ENCODE measurements at places on chromosomes 1 and 21. TPM values are rescaled to one million over a fixed set of nuclear protein-coding genes. Genes with fewer than 3 reads are reported as not detected.

Gene RNU1-4
- total RNA-seq: 3,877 TPM

Gene KRTAP13-2
- total RNA-seq: not detected

Gene BARHL2
- not detected for total RNA-seq

Gene TIAM1
- total RNA-seq: 73.9 TPM

- H3K27ac ChIP-seq: no peak overlapping the region
- no peaks in the 10 kb centered on the region for H3K4me1 ChIP-seq
- no peaks in the 10 kb centered on the region for H3K36me3 ChIP-seq
- H3K4me3 ChIP-seq: no peak overlapping the region
Observed at GRCh38 chr1:12696658-12697057, 19.3 kb upstream of the AADACL3 start.

GRCh38 chr1:45254490-45254889 lies 48.1 kb upstream of the ZSWIM5 start:
- H3K27me3 ChIP-seq: no peaks in the 10 kb centered on the region

DNA sequence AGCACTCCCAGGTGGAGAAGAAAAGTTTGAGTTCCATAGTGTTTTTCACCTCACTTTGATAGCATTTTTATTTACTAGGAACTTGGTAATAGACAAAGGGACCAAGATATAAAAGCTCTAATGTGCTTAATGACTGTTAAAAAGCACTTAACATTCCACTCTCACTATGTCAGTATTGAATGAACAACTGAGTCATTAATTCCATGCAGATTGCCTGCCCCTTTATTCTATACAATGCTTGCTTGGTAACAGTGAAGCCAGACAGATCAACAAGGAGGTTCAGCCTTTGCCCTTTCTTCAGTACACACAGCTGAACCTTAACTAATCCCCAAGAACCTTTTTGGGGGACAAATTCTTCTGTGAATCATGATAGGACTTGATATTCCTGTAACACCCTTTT lies 425.5 kb downstream of the NUF2 start:
- H3K4me1 ChIP-seq: no peaks in the 10 kb centered on the region
- no peaks in the 10 kb centered on the region for H3K27me3 ChIP-seq
- H3K27ac ChIP-seq: no peak overlapping the region

DNA sequence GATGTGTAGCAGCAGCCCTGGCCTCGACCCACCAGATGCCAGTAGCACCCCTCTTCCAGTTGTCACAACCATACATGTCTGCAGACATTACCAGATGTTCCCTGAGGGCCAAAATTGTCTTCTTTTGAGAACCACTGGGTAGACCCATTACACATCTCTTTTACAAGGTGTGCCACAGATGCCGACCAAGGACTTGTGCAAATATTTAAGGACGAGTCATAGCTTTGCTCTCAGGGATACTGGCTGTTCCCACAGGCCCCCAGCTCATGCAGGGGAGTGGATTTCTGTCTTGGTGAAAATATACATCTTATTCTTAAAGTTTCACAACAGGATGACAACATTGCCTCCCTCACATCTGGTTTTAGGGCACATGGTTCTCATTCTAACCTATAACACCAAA lies 59.4 kb upstream of the ZBTB18 start:
- no peaks in the 10 kb centered on the region for H3K36me3 ChIP-seq
- no peaks in the 10 kb centered on the region for H3K27me3 ChIP-seq
- no peak for DNase-seq
- H3K4me3 ChIP-seq: no peak overlapping the region

- peak overlapping the region; percentile 1 for H3K27ac ChIP-seq
- peaks cover 34% of the 10 kb centered on the region for H3K4me1 ChIP-seq
- no peaks in the 10 kb centered on the region for H3K27me3 ChIP-seq
- H3K36me3 ChIP-seq: peaks cover 87% of the 10 kb centered on the region
- no peak overlapping the region for H3K4me3 ChIP-seq
Observed at GRCh38 chr1:206586501-206587445, 25.5 kb downstream of the EIF2D start.

DNA sequence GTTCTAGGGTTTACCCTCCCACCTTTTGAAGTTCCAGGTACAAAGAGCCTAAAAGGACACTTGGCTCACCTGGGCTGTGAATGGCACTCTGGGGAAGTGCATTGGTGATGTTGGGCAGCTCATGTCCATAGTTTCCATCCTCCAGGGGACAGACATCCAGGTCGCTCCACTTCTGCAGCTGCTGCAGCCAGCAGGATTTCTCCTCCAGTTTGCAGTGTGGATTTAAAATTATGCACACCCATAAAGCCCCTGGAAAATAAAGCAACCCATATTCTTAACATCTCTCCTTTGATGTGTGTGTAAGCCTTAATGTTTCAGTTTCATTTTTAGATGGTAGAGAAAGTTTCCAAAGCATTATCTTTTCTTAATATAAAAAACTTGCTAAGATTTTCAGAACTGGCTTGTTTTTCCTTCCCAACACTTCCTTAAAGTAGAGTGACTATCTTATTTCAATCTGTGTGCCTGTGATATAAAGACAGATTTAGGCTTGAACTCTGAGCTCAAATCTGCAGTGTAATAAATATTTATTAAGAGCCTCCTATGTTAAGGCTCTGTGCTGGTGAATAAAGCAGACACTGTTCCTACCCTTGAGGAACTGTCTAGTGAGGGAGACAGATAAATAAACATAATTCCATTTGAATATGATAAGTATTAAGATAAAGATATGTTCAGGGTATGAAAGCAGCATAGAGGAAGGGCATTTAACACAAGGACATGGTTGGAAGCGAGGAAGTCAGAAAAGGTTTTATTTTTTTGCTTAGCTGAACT lies 39.1 kb downstream of the UROD start:
- H3K4me3 ChIP-seq: peak overlapping the region; percentile 38
- no peaks in the 10 kb centered on the region for H3K36me3 ChIP-seq
- peak; percentile 40 for DNase-seq
- peaks cover 4% of the 10 kb centered on the region for H3K4me1 ChIP-seq
- peak overlapping the region; percentile 65 for H3K27ac ChIP-seq
- H3K27me3 ChIP-seq: no peaks in the 10 kb centered on the region

GRCh38 chr1:1324524-1325287 lies at the start of the genes CPTP and INTS11:
Gene CPTP, plus strand, starts transcription at chr1:1324802. Its CDS starts 2,109 bp downstream, at chr1:1326911.
Gene INTS11, minus strand, starts transcription at chr1:1324660. Its CDS starts 52 bp downstream, at chr1:1324608.
- peaks cover 43% of the 10 kb centered on the region for H3K36me3 ChIP-seq
- H3K4me3 ChIP-seq: peak within 1 kb of the TSS; percentile 77
- no peaks in the 10 kb centered on the region for H3K27me3 ChIP-seq

- H3K27me3 ChIP-seq: no peaks in the 10 kb centered on the region
- H3K36me3 ChIP-seq: no peaks in the 10 kb centered on the region
- H3K27ac ChIP-seq: no peak overlapping the region
- no peaks in the 10 kb centered on the region for H3K4me1 ChIP-seq
- DNase-seq: no peak
Observed at GRCh38 chr1:166740668-166741276, 98.5 kb upstream of the POGK start.

DNA sequence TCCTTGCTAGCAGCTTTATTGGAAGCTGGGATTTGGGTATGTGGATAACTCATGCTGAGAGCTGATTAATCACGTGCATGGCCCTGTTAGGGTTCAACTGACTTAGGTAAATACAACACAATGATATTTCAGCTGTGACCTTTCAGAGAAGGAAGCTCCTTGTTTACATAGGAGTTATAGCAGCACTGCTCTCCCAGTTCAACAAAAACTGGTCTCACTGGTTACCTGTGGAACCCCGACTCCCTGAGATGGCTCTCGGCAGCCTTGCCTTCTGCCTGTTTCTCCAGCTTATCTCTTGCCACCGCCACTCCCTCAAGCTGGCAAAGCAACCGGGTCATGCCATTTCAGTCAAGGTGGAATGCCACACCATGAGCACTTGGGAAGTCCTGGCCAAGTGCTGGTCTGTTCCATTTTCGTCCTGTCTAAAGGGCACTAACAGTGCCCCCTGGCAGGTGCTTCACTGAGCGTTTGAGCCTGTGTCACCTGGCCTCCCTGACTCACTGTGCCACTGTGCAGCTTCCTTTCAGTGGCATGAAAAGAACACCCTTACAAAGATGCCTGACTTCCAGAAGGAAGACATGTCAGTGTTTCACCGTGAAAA lies 31.6 kb downstream of the DOP1B start:
- no peaks in the 10 kb centered on the region for H3K27me3 ChIP-seq
- no peak overlapping the region for H3K27ac ChIP-seq
- no peak overlapping the region for H3K4me3 ChIP-seq
- peaks cover 4% of the 10 kb centered on the region for H3K36me3 ChIP-seq
- H3K4me1 ChIP-seq: no peaks in the 10 kb centered on the region
- DNase-seq: no peak

DNA sequence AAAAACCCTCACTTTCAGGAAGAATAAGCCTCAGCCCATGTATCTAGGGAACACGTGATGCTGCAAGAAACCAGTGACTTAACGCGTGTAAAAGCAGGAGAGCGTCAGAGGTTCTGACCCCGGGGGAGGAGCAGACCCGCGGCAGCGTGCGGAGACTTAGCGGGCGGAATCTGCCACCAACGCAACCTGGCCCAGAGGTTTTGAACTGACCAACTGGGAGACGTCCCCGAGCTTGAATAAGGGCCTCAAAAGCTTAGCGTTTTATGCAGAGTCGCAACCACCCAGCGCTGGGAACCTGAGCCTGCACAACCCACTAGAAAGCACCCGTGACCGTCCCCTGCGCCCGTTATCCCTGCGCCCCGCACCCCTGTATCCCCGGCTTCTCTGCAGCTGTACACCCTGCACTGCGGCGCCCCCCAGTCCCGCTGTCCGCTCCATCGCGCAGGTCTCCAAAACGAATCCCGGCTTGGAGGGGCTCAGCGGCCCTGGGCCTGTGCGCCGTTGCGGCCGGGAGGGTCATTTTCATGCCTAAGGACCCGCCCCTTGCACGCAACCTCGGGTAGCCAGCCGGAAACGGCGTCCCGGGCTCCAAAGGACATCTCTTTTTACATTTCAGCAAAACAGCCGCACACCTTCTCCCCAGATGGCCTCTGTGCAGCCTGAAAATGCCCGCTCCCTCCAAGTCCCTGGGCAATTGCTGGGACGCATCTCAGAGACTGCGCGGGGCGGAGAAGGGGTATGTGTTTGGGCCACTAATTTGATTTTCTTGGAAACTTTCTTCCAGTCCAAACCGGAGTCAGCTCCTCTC lies 29.4 kb upstream of the TRIM17 start:
- peak overlapping the region; percentile 40 for H3K4me3 ChIP-seq
- H3K36me3 ChIP-seq: no peaks in the 10 kb centered on the region
- DNase-seq: peak; percentile 44

DNA sequence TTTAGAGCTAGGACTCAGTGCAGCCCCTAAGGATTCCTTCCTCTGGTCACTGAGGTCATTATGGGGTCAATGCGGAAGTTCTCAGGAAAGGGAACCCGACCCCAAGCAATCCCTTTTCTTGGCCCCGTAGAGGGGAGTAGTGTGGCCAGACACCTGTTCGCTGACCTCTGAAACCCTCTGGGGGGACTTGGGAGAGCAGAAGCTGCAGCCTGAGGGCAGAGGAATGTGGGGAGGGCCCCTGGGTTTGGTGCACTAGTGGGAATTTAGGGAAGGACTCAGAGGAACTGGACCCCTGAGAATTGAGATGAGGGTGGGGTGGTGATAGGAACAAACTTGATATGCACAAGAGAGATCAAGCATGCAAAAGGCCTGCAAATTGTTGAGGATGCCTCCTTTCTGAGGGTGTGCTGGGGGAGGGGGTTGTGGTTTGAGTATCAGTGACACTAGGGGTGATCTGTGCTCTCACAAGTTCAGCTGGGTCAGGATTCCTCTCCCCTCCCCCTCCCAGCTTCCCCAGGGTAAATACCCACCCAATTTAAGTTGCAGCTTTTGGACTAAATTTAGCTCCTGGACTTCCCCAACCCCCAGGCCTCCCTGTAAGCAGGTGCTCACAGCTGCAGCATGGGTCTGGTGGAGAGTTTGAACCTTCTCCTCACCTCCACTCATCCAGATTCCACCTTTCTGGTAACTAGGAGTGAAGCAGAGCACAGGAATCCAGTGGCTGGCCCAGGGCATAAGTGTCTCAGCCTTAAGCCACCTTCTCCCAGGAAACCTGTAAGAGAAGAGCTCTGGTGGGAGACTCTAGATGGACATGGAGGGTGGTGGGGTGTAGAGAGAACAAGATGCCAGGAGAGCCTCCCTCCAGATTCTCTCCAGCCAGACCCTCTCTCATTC lies 13.5 kb downstream of the ADAMTSL4 start:
- peaks cover 52% of the 10 kb centered on the region for H3K4me1 ChIP-seq
- peak; percentile 60 for DNase-seq
- H3K27ac ChIP-seq: peak overlapping the region; percentile 97
- H3K36me3 ChIP-seq: no peaks in the 10 kb centered on the region
- peak overlapping the region; percentile 95 for H3K4me3 ChIP-seq

GRCh38 chr1:47423872-47424271 lies 7.8 kb downstream of the FOXE3 start:
- H3K4me1 ChIP-seq: no peaks in the 10 kb centered on the region
- H3K36me3 ChIP-seq: no peaks in the 10 kb centered on the region
- H3K4me3 ChIP-seq: no peak overlapping the region
- no peak for DNase-seq
- H3K27me3 ChIP-seq: peaks cover 4% of the 10 kb centered on the region
- no peak overlapping the region for H3K27ac ChIP-seq

GRCh38 chr1:115183721-115184259 lies 94.5 kb upstream of the TSPAN2 start:
- no peaks in the 10 kb centered on the region for H3K4me1 ChIP-seq
- no peaks in the 10 kb centered on the region for H3K36me3 ChIP-seq
- no peak for DNase-seq
- H3K27ac ChIP-seq: no peak overlapping the region
- no peak overlapping the region for H3K4me3 ChIP-seq

Measured in naive thymus-derived CD4-positive, alpha-beta T cell (primary cell).